ENCODE measurements at places on chromosomes 1 and 21.

- peak; percentile 11 for DNase-seq
Observed at GRCh38 chr1:50977575-50978143, 7.6 kb downstream of the CDKN2C start.

DNA sequence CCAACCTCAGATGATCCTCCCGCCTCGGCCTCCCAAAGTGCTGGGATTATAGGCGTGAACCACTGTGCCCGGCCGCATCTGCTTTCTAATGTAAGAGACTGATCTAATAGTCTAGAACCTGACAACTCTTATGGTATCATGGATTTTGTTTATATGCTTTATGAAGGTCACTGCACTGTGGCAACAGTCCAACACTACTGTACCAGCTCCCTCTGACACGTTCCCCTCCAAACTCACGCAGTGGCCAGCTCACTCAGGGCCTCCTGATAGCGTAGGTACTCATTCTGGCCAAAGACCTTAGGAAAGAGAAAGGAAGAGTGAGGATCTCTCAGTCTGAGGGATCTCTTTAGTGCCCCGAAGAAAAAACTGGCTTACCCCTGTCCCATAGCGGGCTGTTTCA, 6.0 kb upstream of the CFAP141 start:
- DNase-seq, result no peak

GRCh38 chr1:202965422-202965821, 1.6 kb downstream of the CYB5R1 start:
- no peak for DNase-seq

GRCh38 chr1:44333376-44333775, 21.7 kb downstream of the ERI3 start:
- no peak for DNase-seq

- DNase-seq, result no peak
Observed at GRCh38 chr1:3847081-3847480, 9.9 kb downstream of the CEP104 start.

GRCh38 chr21:44732263-44732662, 20.9 kb upstream of the TSPEAR start:
- no peak for DNase-seq
